ENCODE measurements at places on chromosomes 5 and 9.

DNA sequence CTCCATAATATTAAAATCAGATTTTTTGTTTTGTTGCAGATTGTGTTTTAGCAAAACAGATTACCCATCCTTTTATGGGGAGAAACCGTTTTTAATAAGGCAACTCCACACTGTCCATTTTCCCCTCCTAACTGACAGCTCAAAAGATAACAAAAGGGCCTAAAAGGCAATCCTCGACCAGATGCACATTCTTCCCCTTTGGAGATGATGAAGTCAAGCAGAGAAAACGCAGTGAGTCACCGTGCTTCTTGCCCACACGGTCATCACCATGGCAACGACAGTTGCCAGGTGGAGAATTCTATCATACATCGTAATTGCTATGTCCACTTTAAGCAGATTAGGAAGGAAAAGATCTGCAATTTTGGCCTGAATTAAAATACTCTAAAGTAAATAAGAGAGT is 96.4 kb downstream of the DIRAS2 start:
- peak; percentile 35 for DNase-seq

GRCh38 chr9:89619019-89619418 is 14.2 kb downstream of the GADD45G start:
- DNase-seq: no peak

DNA sequence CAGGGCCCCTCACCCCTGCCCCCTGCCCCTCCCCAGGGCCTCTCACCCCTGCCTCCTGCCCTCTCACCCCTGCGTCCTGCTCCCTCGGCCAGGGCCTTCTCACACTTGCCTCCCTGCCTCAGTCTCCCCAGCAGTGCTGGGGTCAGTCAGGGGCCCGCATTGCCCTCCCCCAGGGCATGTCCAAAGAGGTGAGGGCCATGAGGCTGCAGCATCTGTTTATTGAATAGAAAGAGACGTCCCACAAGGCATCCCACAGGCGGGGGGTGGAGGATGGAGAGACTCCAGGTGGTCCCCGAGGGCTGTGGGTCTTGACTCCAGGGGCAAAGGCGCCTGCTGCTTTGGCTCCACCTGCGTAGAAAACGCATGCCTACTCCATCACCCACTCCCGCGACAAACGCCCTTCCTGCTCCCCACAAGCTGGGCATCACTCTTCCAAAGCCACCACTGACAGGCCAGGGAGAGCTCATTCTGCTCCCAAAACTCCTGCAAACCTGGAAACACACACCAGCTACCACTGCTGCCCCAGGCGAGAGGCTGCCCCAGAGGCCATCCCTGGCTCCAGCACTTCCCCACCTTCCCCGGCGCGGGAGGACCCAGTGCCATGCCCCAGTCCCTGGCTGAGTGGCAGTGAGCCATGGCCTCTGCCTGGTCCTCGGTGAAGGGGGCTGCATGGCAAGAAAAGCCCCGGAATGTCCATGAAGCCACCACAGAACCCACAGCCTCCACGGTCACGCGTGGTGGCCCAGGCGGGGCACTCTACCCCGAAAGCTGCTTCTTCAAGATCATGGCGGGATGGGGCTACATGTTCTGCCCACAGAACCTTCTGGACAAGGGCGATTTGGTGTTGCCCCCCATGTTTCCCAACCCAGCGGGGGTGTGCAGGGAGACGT is 1.6 kb upstream of the LCN8 start:
- no peak for DNase-seq

- no peak for DNase-seq
Observed at GRCh38 chr5:68134033-68134668, 81.4 kb upstream of the PIK3R1 start.

DNA sequence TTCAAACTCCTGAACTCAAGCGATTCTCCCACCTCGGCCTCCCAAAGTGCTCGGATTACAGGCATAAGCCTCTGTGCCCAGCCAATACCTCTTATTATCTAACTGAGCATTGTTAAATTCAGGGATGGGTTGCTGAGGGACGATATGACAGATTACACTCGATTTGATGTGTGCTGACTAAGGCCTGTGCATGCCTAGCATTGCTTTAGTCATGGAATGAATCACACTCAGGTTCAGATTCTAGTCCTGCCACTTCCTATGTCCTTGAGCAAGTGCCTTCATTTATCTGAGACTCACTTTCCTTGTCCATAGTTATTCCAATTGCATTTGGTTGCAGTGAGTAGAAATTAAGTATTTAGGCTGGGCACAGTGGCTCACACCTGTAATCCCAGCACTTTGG is 19.5 kb downstream of the THBS4 start:
- DNase-seq: no peak

DNA sequence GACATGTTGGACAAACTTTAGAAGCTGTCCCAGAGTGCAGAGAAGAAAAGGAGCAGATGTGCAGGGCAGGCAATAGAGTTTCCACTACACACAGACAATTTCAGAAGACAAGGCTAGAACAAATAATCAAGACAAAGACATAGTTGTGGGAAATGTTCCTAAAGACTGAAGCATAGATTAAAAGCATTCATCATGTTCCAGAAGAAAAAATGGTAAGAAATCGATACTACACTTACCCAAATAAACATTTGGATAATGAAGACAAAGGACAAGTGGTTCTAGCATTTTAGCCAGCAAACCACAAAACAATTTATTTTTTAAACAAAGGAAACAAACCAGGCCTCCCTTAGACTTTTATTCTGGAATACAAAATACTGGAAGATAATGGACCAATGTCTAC is 97.9 kb downstream of the FSTL4 start:
- no peak for DNase-seq

DNA sequence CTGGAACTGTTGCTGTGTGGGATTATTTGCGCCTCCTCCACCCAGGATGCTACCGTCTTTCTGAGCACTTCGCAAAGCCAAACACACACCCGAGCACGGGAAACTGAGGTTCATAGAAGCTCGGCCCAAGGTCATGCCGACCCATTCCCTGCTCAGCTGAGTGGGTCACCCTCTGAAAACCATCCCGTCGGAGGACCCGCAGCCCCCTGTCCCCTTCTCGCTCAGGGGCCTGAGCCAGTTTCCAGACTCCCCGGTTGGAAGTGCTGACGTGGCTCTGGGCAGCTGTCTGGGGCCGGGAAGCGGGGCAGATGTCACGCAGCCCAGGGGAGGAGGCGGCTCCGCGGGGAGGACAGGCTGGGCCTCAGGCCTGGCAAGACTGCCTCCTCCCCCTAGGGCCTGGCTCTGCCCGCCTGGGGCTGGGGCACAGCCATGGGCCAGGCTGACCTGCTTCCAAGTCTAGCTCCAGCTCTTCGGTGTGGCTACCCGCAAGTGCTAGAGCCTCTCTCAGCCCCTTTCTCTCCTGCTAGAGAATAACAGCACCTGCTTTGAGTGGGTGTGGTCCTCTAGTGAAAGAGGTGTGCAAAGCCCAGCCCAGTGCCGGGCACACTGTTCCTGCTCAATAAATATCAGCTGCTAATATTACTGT is 9.9 kb upstream of the CXXC5 start:
- no peak for DNase-seq

DNA sequence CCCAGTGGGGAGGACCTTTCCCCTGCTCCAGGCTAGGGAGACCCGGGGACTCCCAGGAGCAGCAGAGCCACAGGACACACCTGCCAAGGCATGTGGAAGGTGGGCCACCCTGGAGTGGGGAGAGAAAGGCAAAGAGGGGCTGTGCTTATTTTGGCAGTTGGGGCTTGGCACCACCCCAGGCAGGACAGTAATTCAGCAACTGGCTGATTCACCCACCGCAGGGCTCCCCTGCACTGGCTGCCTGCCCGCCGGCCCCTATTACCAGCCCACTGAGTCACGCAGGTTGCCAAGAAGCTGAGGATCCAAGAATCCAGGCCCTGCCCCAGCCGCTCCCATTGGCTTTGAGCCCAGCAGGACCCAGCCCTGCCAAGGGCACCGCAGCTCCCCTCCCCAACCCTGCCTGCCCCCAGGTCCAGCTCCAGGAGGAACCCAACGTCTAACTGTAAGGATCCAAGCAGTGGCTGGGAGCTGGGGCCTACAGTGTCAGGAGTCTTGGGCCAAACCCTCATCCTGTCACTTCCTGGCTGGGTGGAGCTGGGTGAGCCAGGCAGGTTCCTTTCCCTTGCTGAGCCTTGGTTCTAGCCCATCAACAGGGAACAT is 14.2 kb upstream of the RALGDS start:
- DNase-seq: no peak

DNA sequence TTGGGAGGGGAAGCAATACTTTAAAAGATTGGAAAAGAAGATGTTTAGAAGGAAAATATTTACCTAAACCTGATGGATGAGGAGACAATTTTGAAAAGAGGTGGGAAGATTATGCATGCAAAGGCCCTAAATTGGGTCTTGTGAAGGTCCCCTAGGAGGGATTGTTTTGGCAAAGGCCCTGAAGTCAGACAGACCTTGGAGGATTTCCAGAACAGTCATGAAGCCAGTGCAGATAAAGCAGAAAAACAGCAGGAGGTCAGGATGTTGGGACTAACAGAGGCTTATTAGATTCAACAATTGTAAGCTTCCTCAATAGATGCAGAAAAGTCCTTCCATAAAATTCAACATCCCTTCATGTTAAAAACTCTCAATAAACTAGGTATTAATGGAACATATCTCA is 361.0 kb upstream of the CDH6 start:
- peak; percentile 89 for DNase-seq

GRCh38 chr9:87035879-87036278 is 88.6 kb upstream of the GAS1 start:
- DNase-seq: no peak

DNA sequence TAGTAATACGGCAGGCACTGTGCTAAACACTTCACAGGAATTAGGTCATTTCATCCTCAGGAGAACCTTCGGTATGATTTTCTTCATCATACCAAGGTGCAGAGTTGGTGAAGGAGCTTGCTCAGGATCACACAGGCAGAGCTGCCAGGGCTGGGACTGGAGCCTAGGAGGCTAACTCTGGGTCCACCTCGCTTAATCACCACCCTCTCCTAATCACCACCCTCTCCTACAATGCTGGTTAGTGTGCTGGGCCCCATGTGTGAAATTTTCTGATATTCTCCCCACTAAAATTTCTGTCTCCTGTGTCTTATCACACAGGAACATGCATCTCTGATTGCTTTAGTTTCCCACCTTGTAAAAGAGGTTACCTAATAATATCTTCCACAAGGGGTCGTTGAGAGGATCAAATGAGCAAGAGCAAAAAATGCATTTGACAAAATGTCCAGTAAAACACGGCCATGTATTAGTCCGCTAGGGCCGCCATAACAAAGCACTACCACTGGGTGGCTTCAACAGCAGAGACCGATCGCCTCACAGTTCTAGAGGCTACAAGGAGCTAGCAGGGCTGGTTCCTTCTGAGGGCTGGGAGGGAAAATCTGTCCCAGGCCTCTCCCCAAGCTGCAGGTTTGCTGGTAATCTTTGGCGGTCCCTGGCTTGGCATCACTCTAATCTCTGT is 128.2 kb upstream of the NFIB start:
- DNase-seq: peak; percentile 46

DNA sequence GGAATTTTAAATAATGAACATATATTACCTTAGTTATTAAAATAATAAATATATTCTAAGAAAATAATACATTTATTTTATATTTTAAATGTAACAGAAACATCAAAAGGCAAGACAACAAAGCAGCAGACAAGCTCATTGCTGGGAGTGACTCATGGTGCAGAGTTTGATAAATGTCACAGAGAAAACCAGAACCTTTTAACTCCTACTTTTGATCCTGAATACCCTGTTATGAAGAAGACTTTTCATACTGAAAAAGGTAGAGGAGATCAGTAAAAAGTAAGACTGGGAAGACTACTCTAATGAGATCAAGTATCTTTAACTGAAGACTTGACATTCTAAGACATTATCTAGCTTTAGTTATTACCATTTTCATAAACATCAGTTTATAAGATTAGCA is 99.0 kb upstream of the GNA14 start:
- DNase-seq: no peak

GRCh38 chr5:125549322-125549911 is 803.0 kb upstream of the ZNF608 start:
- no peak for DNase-seq

- peak; percentile 61 for DNase-seq
Observed at GRCh38 chr5:119315516-119315949, 40.3 kb upstream of the TNFAIP8 start.

GRCh38 chr9:92607773-92608172 is 62.2 kb downstream of the IPPK start:
- no peak for DNase-seq

- DNase-seq: peak; percentile 33
Observed at GRCh38 chr9:121169094-121169601, 32.5 kb downstream of the RAB14 start.

DNA sequence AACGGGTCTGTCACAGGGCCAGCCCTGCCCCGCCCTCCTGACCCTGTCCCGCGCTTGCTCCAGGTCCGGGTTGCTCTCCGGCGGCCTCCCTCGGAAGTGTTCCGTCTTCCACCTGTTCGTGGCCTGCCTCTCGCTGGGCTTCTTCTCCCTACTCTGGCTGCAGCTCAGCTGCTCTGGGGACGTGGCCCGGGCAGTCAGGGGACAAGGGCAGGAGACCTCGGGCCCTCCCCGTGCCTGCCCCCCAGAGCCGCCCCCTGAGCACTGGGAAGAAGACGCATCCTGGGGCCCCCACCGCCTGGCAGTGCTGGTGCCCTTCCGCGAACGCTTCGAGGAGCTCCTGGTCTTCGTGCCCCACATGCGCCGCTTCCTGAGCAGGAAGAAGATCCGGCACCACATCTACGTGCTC is 4.2 kb downstream of the B4GALT7 start:
- DNase-seq: no peak

- peak; percentile 35 for DNase-seq
Observed at GRCh38 chr9:36486933-36487481, 85.7 kb upstream of the MELK start.

DNA sequence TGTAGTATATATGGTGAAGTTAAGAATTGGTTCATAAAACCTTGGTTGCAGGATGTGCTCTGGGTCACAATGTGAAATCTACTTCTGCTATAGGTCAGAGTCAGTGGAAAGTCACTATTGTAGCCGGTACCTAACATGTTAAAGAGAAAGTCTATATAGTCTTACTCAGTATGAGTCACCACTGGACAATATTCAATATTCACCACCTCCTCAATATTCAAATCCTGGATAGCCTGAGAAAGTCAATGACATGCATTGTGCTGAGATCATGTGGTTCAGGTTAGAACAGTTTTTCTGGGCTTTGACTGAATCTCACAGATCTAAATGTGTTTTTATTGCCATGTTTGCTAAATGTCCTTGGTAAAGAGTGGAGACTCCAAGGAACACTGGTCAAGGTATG is 108.8 kb downstream of the HMHB1 start:
- no peak for DNase-seq

DNA sequence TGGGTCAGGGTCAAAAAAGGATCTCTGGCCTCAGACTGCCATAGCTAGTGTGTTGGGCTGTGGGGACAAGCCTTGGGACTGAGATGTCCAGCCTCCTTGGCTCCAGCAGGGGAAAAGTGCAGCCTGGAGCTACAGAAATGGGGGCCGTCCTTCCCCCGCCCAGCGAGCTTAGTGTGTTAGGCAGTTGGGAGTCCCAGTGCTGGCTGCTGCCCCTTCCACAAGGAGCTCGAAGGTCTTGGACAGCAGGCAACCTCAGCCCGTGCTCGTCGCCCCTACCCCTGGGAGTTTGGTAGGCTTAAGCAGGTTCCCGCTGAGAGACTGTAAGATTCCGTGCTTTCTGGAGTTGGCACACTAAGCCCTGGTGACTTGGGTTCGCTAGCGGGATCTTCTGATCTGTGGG is 293.0 kb upstream of the CDH12 start:
- DNase-seq: no peak

Measured in A673 (cell line).